ENCODE measurements at places on chromosomes 6 and 20.

DNA sequence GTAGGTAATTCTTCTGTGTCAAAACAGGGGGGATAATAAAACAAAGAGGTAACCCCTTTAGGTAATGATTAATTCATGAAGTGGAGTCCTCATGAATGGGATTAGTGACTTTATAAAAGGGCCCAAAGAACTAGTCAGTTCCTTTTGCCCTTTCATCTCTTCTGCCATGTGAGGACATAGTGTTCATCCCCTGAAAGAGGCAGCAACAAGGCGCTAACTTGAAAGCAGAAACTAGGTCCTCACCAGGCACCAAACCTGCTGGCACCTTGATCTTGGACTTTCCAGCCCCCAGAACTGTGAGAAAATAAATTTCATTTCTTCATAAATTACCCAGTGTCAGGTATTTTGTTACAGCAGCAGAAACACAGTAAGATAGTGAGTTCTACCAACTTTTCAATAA lies 16.4 kb upstream of the BRPF3 start:
- no peak for DNase-seq

DNA sequence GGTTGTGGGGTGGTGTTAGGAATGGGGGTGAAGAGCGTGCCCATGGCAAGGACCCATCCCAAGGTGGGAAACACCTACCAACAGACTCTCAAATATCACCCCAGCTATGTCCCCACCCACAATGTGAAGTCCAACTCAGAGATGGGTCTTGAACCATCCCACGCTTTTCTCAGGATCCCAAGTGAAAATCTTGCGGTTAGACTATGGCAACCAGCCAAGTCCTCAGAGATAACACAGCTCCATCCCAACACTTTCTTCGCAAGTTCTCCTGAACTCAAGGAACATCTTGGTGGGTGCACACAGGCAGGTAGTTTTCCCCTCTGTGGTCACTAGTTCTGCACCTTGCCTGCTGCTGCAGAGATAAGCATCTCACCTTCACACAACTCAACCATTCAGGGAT lies 116.0 kb downstream of the CDC5L start:
- no peak for DNase-seq

- DNase-seq = no peak
Observed at GRCh38 chr20:12383821-12384220, 466.1 kb downstream of the BTBD3 start.

- no peak for DNase-seq
Observed at GRCh38 chr6:144741659-144742058, 456.5 kb downstream of the UTRN start.

Data from activated CD8-positive, alpha-beta memory T cell treated with anti-CD3 and anti-CD28 coated beads for 4 hours (primary cell).